ENCODE measurements at places on chromosomes 4 and X. TPM values are rescaled to one million over a fixed set of nuclear protein-coding genes. Genes with fewer than 3 reads are reported as not detected.

DAPP1 gene
- 18.2 TPM for total RNA-seq

KDR gene
- not detected for total RNA-seq

FOXP3 gene
- not detected for total RNA-seq

USP17L25 gene
- not detected for total RNA-seq

NEIL3 gene
- 3.8 TPM for total RNA-seq

CDX4 gene
- total RNA-seq: not detected

GPR78 gene
- total RNA-seq: not detected

CSN1S1 gene
- total RNA-seq: not detected

PDLIM3 gene
- 1.1 TPM for total RNA-seq

TGIF2LX gene
- total RNA-seq: not detected

JAKMIP1 gene
- total RNA-seq: not detected

ADGRG4 gene
- not detected for total RNA-seq

MGAT4D gene
- not detected for total RNA-seq

ARX gene
- total RNA-seq: not detected

DCAF4L1 gene
- total RNA-seq: not detected

SSX3 gene
- total RNA-seq: not detected

PTCHD1 gene
- not detected for total RNA-seq

NRK gene
- 0.23 TPM for total RNA-seq

MAP3K15 gene
- total RNA-seq: 0.39 TPM

TCEAL9 gene
- total RNA-seq: 76.2 TPM

PYURF gene
- 83.4 TPM for total RNA-seq

NUDT11 gene
- total RNA-seq: 12.5 TPM

RIPPLY1 gene
- not detected for total RNA-seq

SLITRK4 gene
- not detected for total RNA-seq

ESX1 gene
- 0.15 TPM for total RNA-seq

GALNTL6 gene
- total RNA-seq: not detected

ODAPH gene
- not detected for total RNA-seq

BEND2 gene
- not detected for total RNA-seq

TEC gene
- 0.08 TPM for total RNA-seq

MAGEA9B gene
- not detected for total RNA-seq

SCRG1 gene
- not detected for total RNA-seq

IL21 gene
- not detected for total RNA-seq

CXorf38 gene
- 26.2 TPM for total RNA-seq

GIMD1 gene
- not detected for total RNA-seq

ATOH1 gene
- not detected for total RNA-seq

ARMCX5 gene
- 7.3 TPM for total RNA-seq

EBP gene
- 198 TPM for total RNA-seq

Measured in hair follicular keratinocyte (primary cell).